Omental fat pad (tissue), 4 donors: ENCODE measurements at places on chromosomes 7 and 10. TPM values are rescaled to one million over a fixed set of nuclear protein-coding genes. Genes with fewer than 3 reads are reported as not detected.

HELLS gene
- total RNA-seq = 3.8 TPM

PVRIG gene
- 1.1 TPM for total RNA-seq

TACR2 gene
- 0.44 TPM for total RNA-seq

PRR15 gene
- total RNA-seq = 7.5 TPM

AOAH gene
- total RNA-seq = 5.8 TPM

GDF2 gene
- not detected for total RNA-seq

WIPF3 gene
- total RNA-seq = 0.19 TPM

- no peak for DNase-seq
Observed at GRCh38 chr7:49714182-49714581, 59.3 kb upstream of the VWC2 start.

GRCh38 chr10:108388706-108389105 is 1224.2 kb upstream of the SORCS1 start:
- no peak for DNase-seq

GRCh38 chr7:72405871-72406270 is 6.3 kb downstream of the CALN1 start:
- DNase-seq = no peak

DNA sequence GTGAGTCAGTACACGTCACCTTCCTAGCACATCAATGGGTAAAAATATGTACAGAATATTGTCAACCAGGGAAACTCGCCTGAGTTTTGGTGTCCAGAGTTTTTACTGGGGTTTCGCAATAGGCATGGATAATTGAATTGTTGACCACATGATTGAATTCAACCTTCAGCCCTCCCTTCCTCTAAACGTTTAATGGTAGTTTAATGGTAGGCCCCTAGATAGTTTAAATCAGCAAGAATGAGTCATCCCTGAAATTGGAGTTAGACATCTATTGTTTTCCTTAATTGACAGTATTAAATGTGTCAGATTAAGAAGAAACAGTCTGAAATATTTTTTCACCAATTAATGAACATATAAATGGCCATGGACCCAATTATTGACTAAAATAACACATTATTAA is 57.8 kb upstream of the CACNA2D1 start:
- no peak for DNase-seq

- no peak for DNase-seq
Observed at GRCh38 chr10:95336702-95337101, 45.9 kb upstream of the PDLIM1 start.

- DNase-seq = no peak
Observed at GRCh38 chr10:77410523-77410922, 227.1 kb downstream of the KCNMA1 start.

- no peak for DNase-seq
Observed at GRCh38 chr10:92773776-92774175, 74.5 kb upstream of the EXOC6 start.

- DNase-seq = no peak
Observed at GRCh38 chr7:95066737-95067530, 159.5 kb downstream of the PPP1R9A start.

GRCh38 chr7:78510580-78511188 is 712.1 kb downstream of the PHTF2 start:
- no peak for DNase-seq
